ENCODE measurements at places on chromosomes 3 and 15. TPM values are rescaled to one million over a fixed set of nuclear protein-coding genes. Genes with fewer than 3 reads are reported as not detected.
A peak's percentile ranks its signal among the peaks of the same experiment; 100 is the strongest.

DNA sequence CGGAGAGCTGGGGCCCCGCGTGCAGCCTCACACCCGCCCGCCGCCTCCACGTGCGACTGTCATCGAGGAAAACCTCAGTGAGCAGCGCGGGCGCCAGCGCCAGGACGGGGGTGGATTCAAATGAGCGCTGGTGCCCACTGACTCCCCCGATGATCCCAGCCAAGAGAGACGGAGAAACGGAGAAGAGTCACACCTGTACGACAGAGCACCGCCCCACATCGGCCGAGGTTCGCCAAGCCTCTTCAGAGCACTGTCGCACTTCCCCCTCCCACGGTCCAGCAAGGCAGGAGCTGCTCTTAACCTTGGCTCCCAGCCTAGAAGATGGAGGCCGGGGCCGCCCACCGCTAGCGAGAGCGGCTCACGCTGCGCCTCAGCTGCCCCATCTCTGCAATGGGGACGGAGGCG lies 130.9 kb upstream of the IQSEC1 start:
- no peaks in the 10 kb centered on the region for H3K27me3 ChIP-seq
- no peaks in the 10 kb centered on the region for H3K4me1 ChIP-seq
- no peak for DNase-seq
- no peak overlapping the region for H3K4me3 ChIP-seq
- no peak overlapping the region for H3K27ac ChIP-seq

Gene EPHA6
- 1.8 TPM for total RNA-seq

DNA sequence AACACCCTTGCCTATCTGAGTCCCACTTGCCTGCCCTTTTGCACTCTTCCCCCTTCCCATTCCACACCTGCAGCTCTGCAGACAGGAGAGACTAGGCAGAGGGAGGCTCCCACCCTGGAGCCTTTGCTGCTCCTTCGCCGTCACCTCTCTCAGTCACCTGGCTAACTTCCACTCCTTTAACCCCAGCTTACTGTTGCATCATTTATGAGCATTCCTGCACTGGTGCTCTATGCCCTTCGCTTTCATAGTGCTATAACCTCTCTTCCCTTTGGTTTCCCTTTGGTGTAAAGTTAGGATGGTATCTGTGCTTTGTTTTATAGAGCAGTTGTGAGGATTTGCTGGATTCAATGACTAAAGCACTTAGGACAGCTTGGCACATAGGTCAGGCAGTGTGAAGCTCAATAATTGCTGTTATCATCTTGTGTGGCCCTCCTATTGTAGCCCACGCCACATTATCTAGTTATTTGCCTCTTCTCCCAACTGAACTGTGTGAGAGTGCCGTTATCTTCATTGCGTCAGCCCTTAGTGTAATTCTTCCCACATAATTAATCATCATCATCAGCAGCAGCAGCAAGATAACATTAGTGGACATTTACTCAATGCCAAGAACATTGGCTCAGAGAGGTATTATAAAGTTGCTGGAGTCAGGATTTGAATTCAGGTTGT lies 253.9 kb downstream of the CACNA2D3 start:
- no peaks in the 10 kb centered on the region for H3K27me3 ChIP-seq
- DNase-seq, result no peak
- no peak overlapping the region for H3K4me3 ChIP-seq
- H3K4me1 ChIP-seq, result no peaks in the 10 kb centered on the region
- H3K36me3 ChIP-seq, result no peaks in the 10 kb centered on the region

GRCh38 chr15:90018216-90018831 lies 17.2 kb downstream of the ZNF710 start:
- H3K27ac ChIP-seq, result no peak overlapping the region
- no peak overlapping the region for H3K4me3 ChIP-seq
- no peaks in the 10 kb centered on the region for H3K36me3 ChIP-seq
- DNase-seq, result no peak
- no peaks in the 10 kb centered on the region for H3K27me3 ChIP-seq
- no peaks in the 10 kb centered on the region for H3K4me1 ChIP-seq

Gene CYP1A1
- not detected for total RNA-seq

DNA sequence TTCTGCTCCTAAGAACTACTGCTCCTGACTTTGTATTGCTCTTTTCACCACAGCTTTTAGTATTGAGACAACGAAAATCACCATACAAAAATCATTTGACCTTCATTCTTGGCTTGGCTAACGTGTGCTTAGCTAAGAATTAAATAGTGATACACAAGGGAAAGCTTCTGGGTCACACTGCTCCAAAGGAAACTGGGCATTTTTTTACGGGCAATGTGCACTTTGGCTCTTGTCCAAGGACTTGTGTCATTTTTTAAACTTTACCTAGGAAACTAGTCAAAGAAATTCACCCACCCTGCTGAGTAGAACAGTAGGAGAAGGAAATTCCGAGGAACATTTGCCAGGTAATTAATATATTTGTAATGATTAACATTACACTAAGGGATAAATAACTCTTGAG lies 19.8 kb downstream of the WDR72 start:
- H3K27me3 ChIP-seq, result no peaks in the 10 kb centered on the region
- no peaks in the 10 kb centered on the region for H3K36me3 ChIP-seq
- H3K4me3 ChIP-seq, result no peak overlapping the region
- no peak overlapping the region for H3K27ac ChIP-seq

Gene WDR93
- total RNA-seq, result not detected

Gene SPG21
- total RNA-seq, result 58.0 TPM

DNA sequence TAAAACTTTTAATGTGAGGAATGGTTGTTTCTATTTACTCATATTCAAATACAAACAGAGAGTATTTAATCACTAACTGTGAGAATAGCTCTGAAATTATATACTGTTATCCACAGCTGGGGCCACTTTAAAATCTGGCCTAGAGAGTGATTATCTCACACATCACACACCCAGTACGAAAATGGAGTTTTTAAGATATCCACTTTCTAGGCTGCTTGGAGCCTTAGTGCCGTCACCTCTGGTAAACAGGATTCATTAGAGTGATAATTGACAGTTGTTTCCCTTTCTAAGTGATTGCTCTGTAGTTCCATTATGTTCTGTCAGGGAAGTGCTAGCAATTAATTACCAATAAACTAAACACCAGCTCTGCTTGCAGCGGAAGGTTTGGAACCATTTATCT lies 942.4 kb downstream of the FHIT start:
- no peaks in the 10 kb centered on the region for H3K36me3 ChIP-seq
- H3K27ac ChIP-seq, result no peak overlapping the region
- no peaks in the 10 kb centered on the region for H3K4me1 ChIP-seq
- DNase-seq, result no peak
- H3K27me3 ChIP-seq, result no peaks in the 10 kb centered on the region

Gene PLD1
- total RNA-seq, result 41.3 TPM

GRCh38 chr3:40961104-40961857 lies 238.0 kb upstream of the CTNNB1 start:
- no peaks in the 10 kb centered on the region for H3K36me3 ChIP-seq
- no peaks in the 10 kb centered on the region for H3K27me3 ChIP-seq
- no peaks in the 10 kb centered on the region for H3K4me1 ChIP-seq
- no peak overlapping the region for H3K4me3 ChIP-seq

Gene CCR8
- not detected for total RNA-seq

DNA sequence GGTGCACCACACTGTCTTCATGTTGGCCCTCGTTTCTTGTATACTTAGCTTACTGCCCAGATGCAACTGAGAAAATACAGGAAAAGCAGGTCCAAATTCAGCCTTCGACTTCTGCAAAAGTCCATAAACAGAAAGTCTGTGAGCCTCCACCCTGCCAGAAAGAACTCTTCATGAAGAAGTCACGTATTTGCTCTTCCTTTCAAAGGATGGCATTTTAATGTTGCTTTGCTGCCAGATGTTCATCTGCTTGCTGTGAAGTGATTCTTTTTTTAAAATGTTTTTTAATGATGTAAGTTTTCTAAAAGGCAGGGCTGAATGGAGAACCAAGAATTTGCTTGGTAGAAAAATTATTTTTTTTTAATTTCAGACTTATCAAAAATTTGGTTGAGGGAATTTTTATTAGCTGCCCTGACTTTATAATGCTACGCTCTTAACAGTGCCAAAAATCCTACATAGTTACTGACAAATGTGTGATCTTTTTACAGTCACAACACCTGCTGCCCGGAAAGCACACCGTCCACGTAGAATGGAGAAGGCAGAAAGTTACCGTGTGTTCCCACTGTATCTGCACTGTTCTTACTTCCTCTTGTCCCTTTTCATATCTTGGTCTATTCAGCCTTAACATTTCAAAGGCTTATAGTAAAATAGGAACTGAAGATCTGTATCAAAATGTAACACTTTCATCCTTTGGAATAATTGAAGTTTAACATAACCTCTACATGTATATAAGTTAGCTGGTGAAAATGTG lies 136.3 kb downstream of the LRRC28 start:
- peaks cover 2% of the 10 kb centered on the region for H3K4me1 ChIP-seq
- H3K27ac ChIP-seq, result no peak overlapping the region
- DNase-seq, result no peak
- H3K27me3 ChIP-seq, result no peaks in the 10 kb centered on the region

Gene ASB14
- not detected for total RNA-seq

Gene ZNF501
- total RNA-seq, result 7.3 TPM

DNA sequence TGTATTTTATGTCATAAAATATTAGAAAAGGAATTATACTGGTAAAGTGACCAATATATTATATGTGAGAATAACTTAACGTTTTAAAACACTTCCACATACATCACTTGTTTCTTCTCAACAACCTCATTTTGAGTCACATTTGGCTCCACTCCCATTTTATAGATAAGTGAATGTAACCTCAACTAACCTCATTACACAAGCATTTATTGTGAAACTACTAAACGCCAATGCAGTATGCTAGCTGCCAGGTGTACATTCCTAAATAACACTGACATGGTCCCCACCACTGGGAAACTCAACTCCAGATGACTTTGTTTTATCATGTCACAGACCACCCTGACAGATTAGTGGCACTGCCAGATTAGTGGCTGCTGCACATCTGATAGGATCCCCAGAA lies 249.7 kb upstream of the CNTN4 start:
- H3K36me3 ChIP-seq, result no peaks in the 10 kb centered on the region
- no peak overlapping the region for H3K4me3 ChIP-seq
- H3K4me1 ChIP-seq, result no peaks in the 10 kb centered on the region
- DNase-seq, result no peak
- H3K27ac ChIP-seq, result no peak overlapping the region
- H3K27me3 ChIP-seq, result no peaks in the 10 kb centered on the region

Gene BCHE
- total RNA-seq, result 4.3 TPM

DNA sequence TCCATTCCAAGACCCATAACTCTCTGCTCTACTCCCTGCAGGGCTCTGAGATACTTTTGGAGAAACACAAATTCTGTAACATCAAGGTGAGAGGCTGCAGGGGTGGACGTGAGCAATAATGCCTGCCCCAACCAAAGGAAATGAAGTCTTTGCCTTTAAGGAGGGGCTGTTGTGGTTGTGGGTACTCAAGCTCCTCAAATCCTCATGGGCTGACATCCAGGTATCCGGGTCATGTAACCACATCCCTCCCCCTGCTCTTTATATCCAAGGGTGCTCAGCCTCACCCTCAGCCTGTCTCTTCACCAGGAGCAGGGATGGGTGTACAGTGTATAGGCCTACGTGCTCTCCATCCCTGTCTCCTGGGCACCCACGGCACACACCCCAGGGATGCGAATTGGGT lies 32.3 kb downstream of the NOX5 start:
- no peaks in the 10 kb centered on the region for H3K4me1 ChIP-seq
- no peak for DNase-seq
- H3K27me3 ChIP-seq, result no peaks in the 10 kb centered on the region

DNA sequence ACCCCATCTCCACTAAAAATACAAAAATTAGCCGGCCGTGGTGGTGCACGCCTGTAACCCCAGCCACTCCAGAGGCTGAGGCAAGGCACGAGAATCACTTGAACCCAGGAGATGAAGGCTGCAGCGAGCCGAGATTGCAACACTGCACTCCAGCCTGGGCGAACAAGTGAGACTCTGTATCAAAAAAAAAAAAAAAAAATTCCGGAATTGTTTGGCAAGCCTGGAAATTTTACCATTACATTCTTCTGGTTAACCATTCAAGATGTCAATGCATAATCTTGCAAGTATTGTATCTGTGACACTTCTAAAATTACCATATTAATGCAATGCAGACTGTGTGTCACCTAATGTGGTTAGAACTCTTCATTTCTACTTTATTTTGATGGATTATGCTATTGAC lies 67.0 kb downstream of the CSNK1G1 start:
- no peak overlapping the region for H3K4me3 ChIP-seq
- no peaks in the 10 kb centered on the region for H3K27me3 ChIP-seq
- no peak overlapping the region for H3K27ac ChIP-seq
- DNase-seq, result no peak
- no peaks in the 10 kb centered on the region for H3K36me3 ChIP-seq

Gene ROPN1
- not detected for total RNA-seq

DNA sequence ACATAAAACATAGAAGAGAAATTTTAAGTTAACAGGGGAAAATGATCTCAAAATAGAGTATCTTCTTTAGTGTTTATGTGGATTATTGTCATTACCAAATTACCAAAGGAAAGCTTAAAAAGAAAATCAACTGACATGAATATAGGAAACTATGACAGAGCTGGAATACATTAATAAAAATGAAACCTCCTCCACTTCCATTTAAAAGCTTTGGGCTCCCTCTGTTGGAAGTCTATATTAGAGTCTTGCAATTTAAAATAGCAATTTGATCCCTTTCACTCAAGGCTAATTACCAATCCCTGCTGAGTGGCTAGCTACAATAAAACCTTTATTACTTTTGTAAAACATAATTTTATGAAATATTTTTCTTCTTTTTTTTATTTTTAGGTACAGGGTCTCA lies 61.4 kb upstream of the IMPG2 start:
- no peak overlapping the region for H3K4me3 ChIP-seq
- no peaks in the 10 kb centered on the region for H3K36me3 ChIP-seq
- no peak for DNase-seq
- no peak overlapping the region for H3K27ac ChIP-seq

- no peaks in the 10 kb centered on the region for H3K36me3 ChIP-seq
- H3K4me3 ChIP-seq, result no peak overlapping the region
- H3K27me3 ChIP-seq, result no peaks in the 10 kb centered on the region
- DNase-seq, result peak; percentile 47
- no peaks in the 10 kb centered on the region for H3K4me1 ChIP-seq
These were observed 123.7 kb downstream of the SMAD6 start for GRCh38 chr15:66825731-66826130.

GRCh38 chr3:127323581-127323980 lies 35.7 kb upstream of the PRR20G start:
- no peaks in the 10 kb centered on the region for H3K27me3 ChIP-seq
- DNase-seq, result no peak
- H3K4me3 ChIP-seq, result no peak overlapping the region
- H3K27ac ChIP-seq, result no peak overlapping the region

Gene ITIH1
- total RNA-seq, result not detected

Gene KLHL40
- not detected for total RNA-seq

Gene ZNF662
- 13.0 TPM for total RNA-seq

- no peaks in the 10 kb centered on the region for H3K36me3 ChIP-seq
- no peak for DNase-seq
- H3K27ac ChIP-seq, result no peak overlapping the region
- H3K4me3 ChIP-seq, result no peak overlapping the region
- no peaks in the 10 kb centered on the region for H3K4me1 ChIP-seq
These were observed 42.6 kb downstream of the SLCO2A1 start for GRCh38 chr3:133987136-133987535.

Gene C3orf80
- 0.49 TPM for total RNA-seq

Measured in aorta (tissue), 5 donors.